ENCODE measurements at places on chromosomes 13 and 19.

DNA sequence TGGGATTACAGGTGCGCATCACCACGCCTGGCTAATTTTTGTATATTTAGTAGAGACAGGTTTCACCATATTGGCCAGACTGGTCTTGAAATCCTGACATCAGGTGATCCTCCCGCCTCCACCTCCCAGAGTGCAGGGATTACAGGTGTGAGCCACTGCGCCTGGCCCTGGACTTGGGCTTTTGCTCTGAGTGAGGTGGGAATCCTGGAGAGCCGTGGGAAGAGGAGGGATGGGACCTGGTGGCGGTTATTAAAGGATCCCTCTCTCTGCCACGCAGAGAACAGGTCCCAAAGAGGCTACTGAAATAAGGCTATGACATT, 1.7 kb upstream of the TLE5 start:
- DNase-seq = no peak

- no peak for DNase-seq
Measured at GRCh38 chr13:41145136-41145908, 12.7 kb upstream of the KBTBD6 start.

- DNase-seq = no peak
Measured at GRCh38 chr19:31784671-31785101, 435.4 kb upstream of the TSHZ3 start.

GRCh38 chr13:111513766-111514609, 193.5 kb downstream of the TEX29 start:
- DNase-seq = no peak

DNA sequence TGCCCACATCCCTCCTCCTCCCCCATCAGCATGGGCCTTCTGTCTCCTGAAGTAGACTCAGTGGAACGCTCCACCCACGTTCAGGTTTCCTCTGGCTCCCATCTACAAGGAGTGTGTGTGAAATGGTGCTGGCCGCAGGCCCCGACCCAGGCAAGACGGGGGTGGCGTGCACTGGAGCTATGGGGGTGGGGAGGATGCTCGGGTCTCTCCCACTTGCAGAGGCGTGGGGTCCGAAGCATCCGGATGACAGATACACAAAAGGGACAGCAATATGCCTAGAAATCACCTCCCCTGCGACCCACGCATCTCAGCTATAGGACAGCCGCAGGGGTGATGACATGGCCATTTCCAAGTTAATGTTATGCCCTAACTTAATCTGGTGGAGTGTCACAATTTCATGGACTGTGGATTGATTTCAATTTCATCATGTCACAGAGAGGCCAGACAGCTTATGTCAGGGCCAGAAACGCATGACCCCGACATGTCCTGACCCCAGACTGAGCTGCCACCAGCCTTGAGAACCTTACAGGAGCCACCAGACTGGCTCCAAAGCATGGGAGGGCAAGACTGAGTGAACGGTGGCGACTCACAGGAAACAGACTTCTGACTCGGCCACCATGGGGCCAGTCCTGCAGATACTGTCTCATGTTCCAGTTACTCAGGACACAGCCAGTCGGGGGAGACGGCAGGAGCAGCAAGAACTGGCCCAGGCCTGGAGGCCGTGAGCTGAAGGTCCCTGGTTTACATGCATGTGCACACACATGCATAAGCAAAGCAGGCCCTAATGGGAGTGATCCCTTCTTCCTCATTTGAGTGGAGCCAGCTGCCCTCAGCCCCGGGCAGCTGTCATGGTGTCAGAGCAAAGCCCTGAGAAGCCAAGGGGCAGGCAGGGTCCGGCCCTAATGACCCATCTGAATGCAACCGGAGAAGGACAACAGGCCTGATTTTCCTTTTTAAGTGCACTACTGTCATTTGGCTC, 82.2 kb downstream of the SLC7A1 start:
- DNase-seq = no peak

GRCh38 chr19:48218997-48219396, 36.7 kb downstream of the CARD8 start:
- no peak for DNase-seq

GRCh38 chr13:109000207-109000606, 370.8 kb downstream of the MYO16 start:
- DNase-seq = no peak

DNA sequence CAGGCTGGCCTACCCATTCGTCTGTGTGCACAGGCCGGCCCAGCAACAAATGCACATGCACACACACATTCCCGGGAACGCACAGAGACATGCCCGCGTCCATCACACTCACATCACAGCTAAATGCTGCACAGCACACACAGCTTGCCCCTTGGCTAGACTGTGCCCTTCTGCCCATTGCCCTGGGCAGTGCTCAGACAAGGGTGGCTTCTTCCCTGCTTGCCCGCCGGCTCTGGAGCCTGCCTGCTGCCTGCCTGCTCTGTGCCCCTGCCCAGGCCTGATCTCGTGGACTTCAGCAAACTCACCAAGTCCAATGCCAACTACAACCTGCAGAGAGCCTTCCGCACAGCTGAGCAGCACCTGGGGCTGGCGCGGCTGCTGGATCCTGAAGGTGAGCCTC, 30.4 kb downstream of the SPTBN4 start:
- DNase-seq = no peak

GRCh38 chr13:109024611-109025010, 395.2 kb downstream of the MYO16 start:
- no peak for DNase-seq

- no peak for DNase-seq
Measured at GRCh38 chr13:43544631-43545030, 242.1 kb downstream of the ENOX1 start.

- DNase-seq = no peak
Measured at GRCh38 chr13:48892688-48893075, 83.0 kb upstream of the FNDC3A start.

GRCh38 chr19:12899891-12900518, 9.0 kb downstream of the GCDH start:
- DNase-seq = no peak

GRCh38 chr13:60654415-60654814, 257.4 kb downstream of the TDRD3 start:
- peak; percentile 28 for DNase-seq

GRCh38 chr19:49857061-49857837, 6.3 kb downstream of the PTOV1 start:
- no peak for DNase-seq

GRCh38 chr13:112532837-112533745, 54.9 kb downstream of the TUBGCP3 start:
- no peak for DNase-seq

DNA sequence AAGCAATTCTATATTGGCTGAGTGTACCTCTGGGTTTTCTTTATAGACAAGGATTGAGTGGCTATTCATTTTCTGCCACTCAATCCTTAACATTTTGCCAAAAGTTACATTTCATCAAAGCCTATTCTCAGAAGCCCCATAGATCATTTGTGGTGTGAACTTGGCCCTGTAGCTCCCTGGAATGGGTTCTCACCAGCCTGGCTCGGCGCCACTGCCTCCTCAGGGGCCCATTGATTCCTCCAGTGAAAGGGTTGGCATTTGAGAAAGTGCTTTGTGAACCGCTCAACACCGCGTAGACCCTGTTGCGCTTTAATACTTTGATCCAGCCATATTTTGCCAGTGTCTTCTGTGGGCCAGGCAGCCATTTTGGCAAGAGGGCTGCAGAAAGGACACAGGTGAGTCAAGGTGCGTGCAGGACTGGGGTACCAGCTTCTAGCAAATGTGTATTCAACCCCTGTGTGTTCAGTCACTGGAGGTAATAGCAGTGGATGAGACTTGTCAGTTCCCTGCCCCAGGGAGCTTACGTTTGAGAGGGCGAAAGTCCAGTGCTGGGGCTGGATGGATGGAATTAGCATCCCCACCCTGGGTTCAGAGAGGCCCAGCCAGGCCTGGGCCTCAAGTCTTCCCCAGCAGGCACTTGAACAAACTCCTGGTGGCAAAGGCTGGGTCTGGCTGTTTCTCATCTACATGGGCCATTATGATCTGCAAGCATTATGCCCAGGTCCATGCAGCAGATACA, 3.8 kb downstream of the RAB8A start:
- no peak for DNase-seq

DNA sequence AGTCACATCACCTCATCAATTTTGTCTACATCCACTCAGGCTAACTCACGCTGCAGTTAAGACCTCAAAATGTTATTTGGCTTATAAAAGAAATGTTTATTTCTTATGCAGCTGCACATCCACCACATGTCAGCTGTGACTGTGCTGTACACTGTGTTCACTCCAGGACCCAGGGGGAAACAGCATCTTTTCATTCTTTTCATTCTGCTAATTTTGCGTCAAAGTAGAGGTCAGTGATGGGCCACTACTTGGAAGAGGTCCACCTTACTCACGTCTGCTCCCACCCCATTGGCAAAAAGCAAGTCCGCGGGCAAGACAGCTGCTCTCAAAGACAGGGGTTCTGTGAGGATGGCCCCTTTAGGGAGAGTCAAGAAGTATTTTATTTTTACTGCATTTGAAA, 4.5 kb upstream of the DCT start:
- DNase-seq = no peak

GRCh38 chr13:18956473-18957078, 225.0 kb downstream of the TUBA3C start:
- no peak for DNase-seq

- DNase-seq = no peak
Measured at GRCh38 chr13:48545608-48546007, 12.7 kb upstream of the RCBTB2 start.

All from COR-L47 (cell line).